ENCODE measurements at places on chromosomes 7 and 10.

DNA sequence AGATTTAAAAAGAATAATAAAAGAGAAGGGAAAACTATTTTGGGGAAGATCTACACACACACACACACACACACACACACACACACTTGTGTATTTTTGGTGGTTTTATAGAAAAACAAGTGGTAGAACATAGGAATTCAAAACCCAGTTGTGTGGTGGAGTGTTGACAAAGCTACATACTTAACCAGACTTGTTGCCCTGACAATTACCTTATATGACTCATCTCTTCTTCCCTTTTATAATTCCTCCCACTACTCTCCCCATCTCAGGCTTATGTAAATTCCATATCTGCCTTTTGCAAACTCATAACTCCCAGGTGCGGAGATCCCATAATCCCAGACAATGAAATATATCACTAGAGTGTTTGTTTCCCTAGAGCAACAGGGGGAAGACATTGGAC lies 873.7 kb downstream of the NXPH1 start:
- no peaks in the 10 kb centered on the region for H3K36me3 ChIP-seq
- no peak overlapping the region for H3K4me3 ChIP-seq
- no peaks in the 10 kb centered on the region for H3K27me3 ChIP-seq

GRCh38 chr10:62025901-62026879 lies 124.7 kb downstream of the ARID5B start:
- DNase-seq = no peak
- no peaks in the 10 kb centered on the region for H3K4me1 ChIP-seq
- H3K4me3 ChIP-seq = no peak overlapping the region
- no peaks in the 10 kb centered on the region for H3K36me3 ChIP-seq

DNA sequence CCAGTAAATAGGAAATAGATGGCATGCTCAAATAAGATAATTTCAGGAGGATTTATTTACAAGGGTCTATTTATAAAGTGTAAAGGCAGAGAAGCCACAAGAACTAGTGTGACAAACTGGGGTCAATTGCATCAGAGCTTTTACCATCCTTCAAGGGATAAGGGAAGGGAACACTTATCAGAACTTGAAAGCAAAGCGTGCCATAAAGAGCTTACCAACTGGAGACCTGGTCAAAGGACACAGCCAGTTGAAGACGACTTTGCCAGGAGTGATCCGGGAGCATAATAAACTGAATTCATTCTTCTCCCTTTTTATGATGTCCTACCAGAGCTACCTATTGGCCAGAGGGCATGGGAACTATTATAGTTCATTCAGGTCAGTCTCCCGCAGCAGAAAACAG lies 3.2 kb upstream of the PPP1R3A start:
- H3K36me3 ChIP-seq = no peaks in the 10 kb centered on the region
- no peak overlapping the region for H3K4me3 ChIP-seq
- no peak for DNase-seq
- no peak overlapping the region for H3K27ac ChIP-seq
- H3K4me1 ChIP-seq = no peaks in the 10 kb centered on the region

GRCh38 chr7:134031835-134032617 lies 95.1 kb upstream of the LRGUK start:
- DNase-seq = no peak
- no peak overlapping the region for H3K27ac ChIP-seq
- no peaks in the 10 kb centered on the region for H3K4me1 ChIP-seq
- no peaks in the 10 kb centered on the region for H3K27me3 ChIP-seq
- H3K36me3 ChIP-seq = no peaks in the 10 kb centered on the region
- H3K4me3 ChIP-seq = no peak overlapping the region

DNA sequence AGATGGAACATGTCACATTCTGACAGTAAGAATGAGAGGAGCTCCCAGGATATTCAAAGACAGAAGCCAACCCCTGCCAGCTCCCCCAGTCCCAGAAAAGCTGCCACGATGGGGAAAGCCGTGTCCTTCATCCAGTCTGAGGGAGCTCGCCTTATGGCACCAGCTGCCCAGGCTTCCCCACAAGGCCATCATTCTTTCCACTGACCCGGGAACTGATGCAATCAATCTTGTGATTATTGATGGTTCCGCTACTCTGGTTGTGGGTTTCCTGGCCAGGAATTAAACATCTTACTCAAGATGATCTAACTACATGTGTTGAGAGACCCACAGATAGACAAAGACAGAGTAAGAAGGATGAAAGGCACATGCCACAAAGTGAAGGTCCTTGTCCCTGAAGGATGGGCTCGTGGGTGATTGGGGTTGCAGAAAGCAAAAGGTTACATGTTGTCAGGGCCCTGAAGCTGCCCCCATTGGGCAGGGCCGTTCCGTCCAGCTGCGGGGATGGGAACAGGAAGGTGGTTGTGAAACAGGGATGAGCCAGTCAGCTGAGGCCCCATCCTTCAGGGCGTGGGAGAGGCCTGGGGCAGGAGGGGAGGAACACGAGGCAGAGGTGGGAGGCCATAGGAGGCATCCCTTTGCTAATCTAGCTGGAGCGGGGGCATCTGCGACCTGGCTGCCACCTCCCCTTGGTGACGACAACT lies 127.6 kb downstream of the OAT start:
- H3K27me3 ChIP-seq = no peaks in the 10 kb centered on the region
- H3K4me1 ChIP-seq = no peaks in the 10 kb centered on the region
- no peak overlapping the region for H3K27ac ChIP-seq
- H3K4me3 ChIP-seq = no peak overlapping the region
- H3K36me3 ChIP-seq = no peaks in the 10 kb centered on the region
- no peak for DNase-seq

- H3K27ac ChIP-seq = no peak overlapping the region
- no peak overlapping the region for H3K4me3 ChIP-seq
Measured at GRCh38 chr10:127991543-127992255, 84.8 kb downstream of the PTPRE start.

DNA sequence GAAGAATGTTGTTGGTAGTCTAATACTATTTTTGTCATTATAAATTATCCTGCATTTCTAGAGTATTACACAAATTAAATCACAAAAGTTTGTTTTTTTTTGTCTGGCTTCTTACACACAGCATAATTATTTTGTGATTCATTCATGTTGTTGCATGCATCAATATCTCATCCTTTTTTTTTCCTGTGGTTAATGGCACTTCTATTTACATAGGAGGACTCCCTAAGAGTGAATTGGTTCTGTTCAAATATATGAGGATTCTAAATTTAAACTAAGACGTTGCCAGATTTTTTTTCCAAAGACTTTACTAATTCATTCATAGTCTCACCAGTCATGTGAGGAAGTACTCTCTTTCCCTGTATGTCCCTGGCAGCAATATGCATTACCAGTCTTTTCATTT lies 303.3 kb downstream of the GPR37 start:
- no peak overlapping the region for H3K4me3 ChIP-seq
- H3K36me3 ChIP-seq = no peaks in the 10 kb centered on the region
- no peaks in the 10 kb centered on the region for H3K27me3 ChIP-seq
- H3K4me1 ChIP-seq = no peaks in the 10 kb centered on the region
- no peak for DNase-seq
- H3K27ac ChIP-seq = no peak overlapping the region

- no peaks in the 10 kb centered on the region for H3K27me3 ChIP-seq
- peaks cover 85% of the 10 kb centered on the region for H3K4me1 ChIP-seq
Measured at GRCh38 chr10:33129141-33129995, 171.3 kb upstream of the ITGB1 start.

DNA sequence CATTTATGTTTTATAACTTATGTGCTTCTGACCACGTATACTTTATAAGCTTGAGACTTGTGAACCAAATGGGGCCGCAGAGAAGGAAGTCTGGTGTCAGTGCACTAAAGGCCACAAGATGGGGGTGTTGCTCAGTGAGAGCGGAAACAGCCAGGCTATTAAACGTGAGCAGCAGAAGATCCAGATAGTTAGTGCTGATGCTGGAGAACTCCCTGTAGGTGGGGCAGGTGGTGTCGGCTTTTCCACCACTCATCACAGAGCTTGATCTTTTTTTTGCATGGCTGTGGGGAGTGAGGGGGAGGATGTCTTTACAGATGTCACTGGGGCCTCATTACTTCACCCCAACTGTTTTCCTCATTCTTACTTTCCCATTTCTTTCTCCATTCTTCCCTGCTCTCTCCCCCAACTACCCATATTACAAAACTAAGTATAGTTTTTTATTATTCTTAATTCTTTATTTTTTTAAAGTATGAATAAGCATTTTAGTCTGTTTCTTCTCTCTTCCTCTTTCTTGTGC lies 34.7 kb downstream of the ACADSB start:
- H3K4me1 ChIP-seq = no peaks in the 10 kb centered on the region
- peak; percentile 3 for DNase-seq
- H3K36me3 ChIP-seq = peaks cover 14% of the 10 kb centered on the region
- no peak overlapping the region for H3K27ac ChIP-seq

GRCh38 chr7:39609113-39609934 lies 14.0 kb upstream of the RALA start:
- H3K27ac ChIP-seq = no peak overlapping the region
- peak overlapping the region; percentile 11 for H3K4me3 ChIP-seq
- no peaks in the 10 kb centered on the region for H3K27me3 ChIP-seq
- no peak for DNase-seq
- peaks cover 6% of the 10 kb centered on the region for H3K4me1 ChIP-seq

DNA sequence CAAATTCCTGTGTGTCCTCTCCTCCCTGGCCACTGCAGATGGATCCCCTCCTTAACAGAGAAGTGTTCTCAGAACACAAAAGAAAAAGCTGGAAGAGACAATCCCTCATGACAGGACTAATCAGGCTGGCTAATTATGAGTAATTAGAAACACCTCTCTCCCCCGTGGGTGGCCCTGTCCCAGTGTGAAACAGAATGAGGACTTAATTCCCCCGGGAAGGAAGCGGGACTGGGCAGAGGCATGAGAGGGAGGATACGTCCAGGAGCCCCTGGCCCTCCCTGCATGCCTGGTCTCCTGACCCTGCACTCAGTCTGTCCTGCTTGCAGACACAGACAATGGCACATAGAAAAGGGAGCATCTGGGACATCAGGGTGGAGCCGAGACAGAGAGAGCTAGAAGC lies 7.6 kb upstream of the ADCYAP1R1 start:
- no peak overlapping the region for H3K4me3 ChIP-seq
- DNase-seq = no peak
- no peaks in the 10 kb centered on the region for H3K36me3 ChIP-seq
- H3K27ac ChIP-seq = no peak overlapping the region
- no peaks in the 10 kb centered on the region for H3K4me1 ChIP-seq
- no peaks in the 10 kb centered on the region for H3K27me3 ChIP-seq

DNA sequence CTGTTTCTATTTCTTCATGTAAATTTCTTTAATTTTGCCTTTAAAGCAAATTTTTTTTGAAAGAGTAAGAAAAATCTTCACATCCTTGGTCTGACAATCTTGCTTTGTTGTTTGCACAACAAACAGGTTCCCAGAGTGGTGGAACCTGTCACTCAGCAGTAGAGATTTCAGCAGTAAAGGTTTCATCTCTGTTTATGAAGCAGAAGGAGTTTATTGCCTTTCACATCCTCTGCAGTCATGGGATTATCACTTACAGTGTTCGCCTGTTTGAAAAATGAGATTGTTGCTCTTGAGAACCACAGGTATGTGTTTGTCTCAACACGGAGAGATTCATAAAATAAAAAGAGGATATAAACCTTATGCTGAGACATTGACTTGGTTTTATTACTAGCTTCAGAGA lies 342.6 kb downstream of the IPMK start:
- no peaks in the 10 kb centered on the region for H3K4me1 ChIP-seq
- no peaks in the 10 kb centered on the region for H3K36me3 ChIP-seq
- DNase-seq = no peak
- H3K27ac ChIP-seq = no peak overlapping the region
- H3K4me3 ChIP-seq = no peak overlapping the region

DNA sequence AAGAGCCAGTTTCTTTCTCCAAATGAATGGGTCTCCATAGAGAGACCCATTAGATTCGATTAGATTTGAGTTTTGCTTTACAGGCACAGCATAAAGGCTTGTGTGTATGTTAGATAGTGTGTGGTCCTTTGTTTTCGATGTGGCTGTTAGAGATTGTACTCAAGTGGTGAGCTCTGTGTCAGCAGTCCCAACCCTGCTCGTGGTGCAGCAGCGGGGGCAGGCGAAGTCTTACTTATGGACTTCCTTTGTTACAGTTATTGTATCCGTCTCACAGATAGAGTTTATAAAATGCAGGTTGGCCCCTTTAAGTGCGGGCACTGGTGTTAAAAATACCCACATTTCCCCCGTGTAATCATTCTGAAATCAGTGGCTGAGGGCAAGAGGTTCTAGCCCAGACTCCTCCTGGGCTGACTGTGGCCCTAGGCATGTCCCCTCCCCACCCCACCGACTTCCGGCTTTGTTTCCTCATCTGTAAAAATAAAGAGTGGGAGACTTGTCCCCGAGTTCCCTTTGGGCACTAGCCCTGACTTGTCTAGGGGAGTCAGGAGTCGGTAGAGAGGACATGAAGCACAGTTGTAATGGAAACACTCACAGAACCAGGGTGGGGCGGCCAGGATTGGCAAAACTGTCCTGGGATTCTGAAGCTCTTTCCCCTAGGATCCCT lies 28.6 kb downstream of the MTURN start:
- H3K4me1 ChIP-seq = no peaks in the 10 kb centered on the region
- DNase-seq = no peak
- no peaks in the 10 kb centered on the region for H3K27me3 ChIP-seq
- no peak overlapping the region for H3K27ac ChIP-seq

- H3K4me3 ChIP-seq = no peak overlapping the region
- H3K27me3 ChIP-seq = no peaks in the 10 kb centered on the region
- no peaks in the 10 kb centered on the region for H3K36me3 ChIP-seq
- no peak overlapping the region for H3K27ac ChIP-seq
- DNase-seq = peak; percentile 3
Measured at GRCh38 chr7:132709971-132710567, 133.8 kb upstream of the PLXNA4 start.

GRCh38 chr7:24609570-24609969 lies 36.3 kb downstream of the PALS2 start:
- H3K36me3 ChIP-seq = no peaks in the 10 kb centered on the region
- no peak overlapping the region for H3K4me3 ChIP-seq
- DNase-seq = no peak
- H3K27me3 ChIP-seq = no peaks in the 10 kb centered on the region
- no peak overlapping the region for H3K27ac ChIP-seq

- H3K27ac ChIP-seq = no peak overlapping the region
- peaks cover 36% of the 10 kb centered on the region for H3K36me3 ChIP-seq
- no peaks in the 10 kb centered on the region for H3K4me1 ChIP-seq
- DNase-seq = no peak
- no peak overlapping the region for H3K4me3 ChIP-seq
- H3K27me3 ChIP-seq = no peaks in the 10 kb centered on the region
Measured at GRCh38 chr10:102020938-102021337, 35.0 kb downstream of the ARMH3 start.

DNA sequence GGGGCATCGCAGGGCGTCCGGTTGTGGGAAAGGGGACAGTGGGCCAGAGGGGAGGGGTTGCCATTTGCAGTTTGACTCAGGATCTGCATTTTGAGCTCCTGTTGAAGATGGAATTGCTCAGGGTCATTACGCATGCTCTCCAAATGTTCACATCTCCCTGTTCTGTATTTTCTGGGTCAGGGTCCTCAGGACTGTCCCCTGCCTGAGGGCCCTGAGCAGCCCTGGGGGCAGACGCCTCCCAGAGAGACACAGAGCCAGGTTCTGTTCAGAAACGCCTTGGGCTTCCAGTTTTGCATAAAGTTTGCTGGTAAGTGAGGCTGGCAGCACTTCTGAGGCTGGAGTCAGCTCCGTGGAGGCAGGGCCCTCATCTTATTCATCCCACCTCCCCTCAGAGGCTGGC lies 34.1 kb upstream of the NUB1 start:
- H3K36me3 ChIP-seq = no peaks in the 10 kb centered on the region
- no peak overlapping the region for H3K4me3 ChIP-seq
- H3K27ac ChIP-seq = no peak overlapping the region
- DNase-seq = no peak
- peaks cover 6% of the 10 kb centered on the region for H3K4me1 ChIP-seq
- H3K27me3 ChIP-seq = peaks cover 4% of the 10 kb centered on the region

GRCh38 chr10:82331716-82332115 lies 456.7 kb downstream of the NRG3 start:
- H3K27me3 ChIP-seq = no peaks in the 10 kb centered on the region
- H3K4me3 ChIP-seq = no peak overlapping the region
- no peak overlapping the region for H3K27ac ChIP-seq
- no peaks in the 10 kb centered on the region for H3K4me1 ChIP-seq
